Glutamatergic neuron (in vitro differentiated cells): ENCODE measurements at places on chromosomes 2 and 18.

DNA sequence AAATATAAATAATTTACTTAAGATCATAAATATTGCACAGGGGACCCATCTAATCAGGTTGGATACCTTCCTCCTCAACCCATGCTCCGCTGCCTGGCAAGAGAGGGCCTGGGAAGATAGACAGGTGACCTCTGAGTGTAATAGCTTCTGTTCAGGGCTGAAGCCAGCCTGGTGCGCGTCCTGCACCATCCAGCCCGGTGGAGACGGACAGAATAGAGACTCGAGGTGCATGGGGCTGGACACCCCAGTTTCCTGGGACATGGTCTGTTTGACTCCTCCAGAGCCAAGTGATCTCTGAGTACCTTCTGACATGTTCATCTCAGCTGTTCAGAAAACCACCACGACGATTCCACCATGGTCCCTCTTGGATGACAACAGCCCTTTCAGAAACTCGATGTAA is 209.3 kb upstream of the MYT1L start:
- no peak for DNase-seq

DNA sequence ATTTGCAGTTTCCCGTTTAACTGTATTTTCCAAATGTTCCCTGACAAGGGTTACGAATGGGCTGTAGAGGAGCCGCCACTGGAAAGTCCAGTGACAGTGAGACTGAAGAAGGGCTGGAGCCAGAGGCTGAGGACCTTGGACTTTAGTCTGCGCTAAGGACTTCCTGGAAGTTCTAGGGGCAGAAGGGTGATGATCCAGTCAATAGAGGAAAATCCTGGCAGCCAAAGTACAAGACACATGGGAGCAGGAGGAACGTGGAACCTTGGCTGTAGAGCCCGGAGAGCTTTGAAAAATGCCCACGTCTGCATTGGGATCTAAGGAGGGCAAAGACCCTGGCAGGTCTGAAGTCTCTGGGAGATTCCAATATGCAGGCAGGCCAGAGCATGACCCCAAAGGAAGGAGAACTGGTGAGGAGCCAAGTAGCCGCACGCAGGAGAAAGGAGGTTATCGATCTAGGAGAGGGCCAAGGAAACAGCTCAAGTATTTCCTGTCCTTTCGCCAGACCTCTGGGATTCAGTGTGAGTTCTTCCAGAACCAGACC is 28.5 kb downstream of the MBP start:
- no peak for DNase-seq

GRCh38 chr2:218679119-218679518 is 7.2 kb downstream of the STK36 start:
- no peak for DNase-seq

DNA sequence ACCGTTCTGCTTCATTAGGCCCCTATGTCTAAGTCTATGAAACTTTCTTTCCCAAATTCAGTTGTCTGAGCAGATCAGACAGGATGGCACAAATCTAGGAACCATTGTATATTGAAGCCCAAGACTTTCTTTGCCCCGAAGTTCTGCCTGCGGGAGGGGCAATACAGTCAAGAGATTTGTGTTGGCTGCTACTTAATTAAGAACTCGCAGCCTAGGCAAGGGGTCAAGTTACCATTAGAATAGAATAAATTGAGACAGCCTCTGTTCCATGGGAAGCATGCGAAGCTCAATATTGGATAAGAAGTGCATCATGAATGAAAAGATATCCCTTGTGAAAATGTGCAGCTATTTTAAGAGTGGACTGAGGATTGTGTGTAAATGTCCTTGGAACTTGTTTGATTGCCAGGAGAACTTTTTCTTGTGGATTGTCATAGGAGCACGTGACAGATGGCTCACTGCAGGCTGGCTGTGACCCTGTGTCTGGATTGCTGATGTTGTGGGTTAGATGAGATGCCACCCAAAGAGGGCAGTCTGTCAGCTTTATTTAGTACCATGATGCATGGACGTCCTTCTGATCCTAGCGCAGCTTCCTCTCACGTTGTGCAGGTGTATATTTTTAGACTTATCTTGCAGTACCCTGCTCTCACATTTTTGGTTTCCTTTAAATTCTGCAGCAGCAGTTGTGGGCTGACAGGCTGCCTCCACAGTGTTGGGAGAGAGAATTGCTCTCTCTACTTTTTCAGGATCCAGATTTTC is 30.9 kb downstream of the HAUS1 start:
- no peak for DNase-seq

DNA sequence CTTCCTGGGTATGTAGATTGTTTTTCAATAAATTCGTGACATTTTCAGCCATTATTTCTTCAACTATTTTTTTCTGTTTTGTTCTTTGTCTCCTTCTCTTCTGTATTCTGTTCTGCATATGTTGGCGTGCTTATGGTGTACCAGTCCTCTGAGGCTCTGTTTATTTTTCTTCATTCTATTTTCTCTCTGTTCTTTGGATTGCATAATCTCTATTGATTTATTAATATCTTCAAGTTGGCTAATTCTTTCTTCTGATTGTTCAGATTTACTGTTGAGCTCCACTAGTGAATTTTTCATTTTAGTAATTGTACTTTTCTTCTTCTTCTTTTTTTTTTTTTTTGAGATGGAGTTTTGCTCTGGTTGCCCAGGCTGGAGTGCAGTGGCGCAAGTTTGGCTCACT is 9.9 kb downstream of the GNLY start:
- no peak for DNase-seq

GRCh38 chr2:8986327-8986976 is 17.0 kb downstream of the MBOAT2 start:
- peak; percentile 57 for DNase-seq

DNA sequence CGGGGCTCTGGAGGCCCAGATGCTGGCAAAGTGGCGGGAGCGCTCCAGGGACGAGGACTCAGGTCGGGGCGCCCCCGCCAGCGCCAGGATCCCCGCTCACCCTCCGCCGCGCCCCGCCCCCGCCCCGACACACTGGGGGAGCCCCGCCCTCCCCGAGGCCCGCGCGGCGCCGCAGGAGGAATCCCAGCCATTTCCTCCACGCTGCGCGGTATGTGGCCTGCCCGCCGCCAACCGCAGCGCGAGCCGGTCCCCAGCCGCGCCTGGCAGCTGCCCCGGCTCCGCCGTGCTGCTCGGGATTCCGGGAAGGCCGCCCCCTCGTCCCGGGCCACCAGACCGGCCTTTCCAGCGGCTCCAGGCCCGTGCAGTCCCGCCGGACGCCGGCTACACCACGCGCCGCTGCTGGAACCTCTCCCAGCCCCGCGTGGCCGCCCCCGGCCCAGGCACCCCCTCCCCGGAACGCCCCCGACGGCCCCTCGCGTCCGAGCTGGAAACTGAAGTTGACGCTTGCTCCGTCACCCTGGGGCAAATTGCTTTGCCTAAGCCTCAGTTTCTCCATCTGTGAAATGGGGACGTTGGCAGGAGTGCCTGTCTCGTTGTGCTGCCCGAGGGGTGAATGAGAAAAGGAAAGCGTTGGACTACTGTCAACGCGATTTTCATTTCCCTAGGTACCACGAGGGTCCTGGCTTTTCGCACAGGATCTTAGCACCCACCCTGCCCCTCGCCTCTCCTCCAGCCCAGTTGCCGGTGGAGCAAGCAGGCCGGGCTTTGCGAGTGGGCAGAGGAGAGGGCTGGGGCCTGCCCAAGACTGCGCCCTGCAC is 53.6 kb downstream of the PKDCC start:
- DNase-seq = peak; percentile 43

DNA sequence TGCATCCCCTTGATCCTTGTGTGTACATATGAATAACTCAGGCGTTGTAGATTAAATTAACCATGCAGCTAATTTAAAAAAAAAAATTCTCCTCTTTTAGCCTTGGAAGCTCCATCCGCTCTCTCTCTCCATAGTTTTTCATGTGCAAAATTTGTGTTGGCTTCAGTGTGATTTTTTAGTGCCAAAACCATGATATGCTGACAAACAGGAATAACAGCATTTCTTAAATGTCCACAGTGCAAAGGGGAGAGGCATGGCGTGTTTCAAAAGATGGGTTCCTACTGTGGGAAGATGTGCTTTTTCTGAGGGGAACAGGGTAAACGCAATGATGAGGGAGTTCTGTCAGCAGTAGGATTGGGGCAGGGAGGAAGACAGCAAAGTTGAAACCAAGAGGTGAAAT is 247.0 kb downstream of the ICOS start:
- DNase-seq = no peak

DNA sequence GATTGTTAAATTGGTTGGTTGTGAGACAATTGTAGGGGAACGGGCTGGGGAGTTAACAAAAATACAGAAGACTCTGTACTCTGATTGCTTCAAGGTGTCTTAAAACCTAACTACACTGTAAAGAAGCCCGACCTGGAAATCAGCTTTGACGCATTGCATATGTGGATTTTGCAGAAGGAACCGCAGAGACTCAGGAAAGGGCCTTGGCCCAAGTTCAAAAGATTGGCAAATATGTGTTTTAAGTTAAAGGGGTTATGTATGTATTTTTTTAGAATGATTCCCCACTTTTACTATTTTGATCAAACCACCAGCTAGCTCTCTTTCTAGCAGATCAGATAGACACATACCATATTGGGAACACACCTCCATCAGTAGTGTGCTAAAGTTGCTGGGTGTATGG is 18.0 kb upstream of the EDAR start:
- no peak for DNase-seq

- DNase-seq = no peak
Measured at GRCh38 chr2:54952978-54953456, 97.2 kb downstream of the RTN4 start.

DNA sequence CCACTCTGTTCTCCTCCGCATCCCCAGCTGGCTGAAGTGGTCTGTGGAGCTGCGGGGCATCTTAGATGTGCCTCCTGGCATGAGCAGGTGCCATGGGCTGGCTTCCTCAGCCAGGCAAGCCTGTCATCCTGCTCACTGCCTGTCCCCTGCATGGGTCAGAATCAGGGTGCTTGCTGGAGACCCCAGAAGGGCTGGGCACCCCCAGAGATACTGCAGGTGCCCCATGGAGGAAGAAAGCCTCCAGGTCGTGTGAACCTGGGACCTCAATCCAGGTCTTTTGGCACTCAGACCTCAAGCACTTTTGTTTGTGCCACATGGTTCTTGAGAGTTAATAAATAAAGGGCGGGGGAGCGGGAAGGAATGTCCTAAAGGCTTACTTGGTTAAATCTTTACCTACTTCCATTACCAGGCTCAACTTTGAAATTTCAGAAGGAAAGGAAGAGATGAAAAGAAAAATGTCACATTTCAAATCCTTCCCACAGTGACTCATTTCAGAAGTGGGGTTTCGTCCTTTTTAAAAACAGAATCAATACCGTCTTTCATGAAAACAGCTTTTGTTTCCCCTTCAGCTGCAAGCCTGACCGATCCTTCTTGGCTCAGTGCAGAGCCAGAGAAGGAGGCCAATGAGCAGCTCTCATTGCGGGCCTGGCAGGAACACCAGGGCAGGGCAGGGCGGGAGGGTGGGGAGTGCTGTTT is 69.9 kb downstream of the RHOB start:
- no peak for DNase-seq

DNA sequence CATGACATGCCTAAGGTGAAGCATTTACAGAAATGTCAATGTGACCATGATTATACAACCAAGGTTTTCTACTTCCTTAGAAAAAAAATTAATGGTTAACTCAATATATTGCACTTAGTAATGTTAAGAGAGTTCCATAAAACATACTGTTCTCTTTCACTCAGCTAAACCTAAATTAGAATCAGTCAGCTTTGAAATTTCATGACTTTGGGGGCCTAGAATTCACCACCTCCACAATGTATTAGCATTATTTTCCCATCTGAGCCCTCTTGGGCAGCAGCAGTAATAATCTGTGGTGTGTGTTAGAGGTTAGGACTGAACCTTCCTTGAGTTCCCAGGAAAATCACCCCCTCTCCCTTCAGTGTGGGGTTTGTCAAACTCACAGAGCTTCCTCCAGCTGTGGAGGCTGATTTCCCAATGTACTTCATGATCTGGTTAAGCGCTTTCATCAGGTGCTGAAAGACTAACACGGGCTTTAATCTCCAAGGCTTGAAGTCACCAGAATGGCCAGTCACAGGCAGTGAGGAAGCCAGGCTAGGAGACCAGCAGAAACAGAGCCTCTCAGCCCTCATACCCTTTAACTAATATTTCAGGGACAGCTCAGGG is 7.1 kb upstream of the UPP2 start:
- no peak for DNase-seq

DNA sequence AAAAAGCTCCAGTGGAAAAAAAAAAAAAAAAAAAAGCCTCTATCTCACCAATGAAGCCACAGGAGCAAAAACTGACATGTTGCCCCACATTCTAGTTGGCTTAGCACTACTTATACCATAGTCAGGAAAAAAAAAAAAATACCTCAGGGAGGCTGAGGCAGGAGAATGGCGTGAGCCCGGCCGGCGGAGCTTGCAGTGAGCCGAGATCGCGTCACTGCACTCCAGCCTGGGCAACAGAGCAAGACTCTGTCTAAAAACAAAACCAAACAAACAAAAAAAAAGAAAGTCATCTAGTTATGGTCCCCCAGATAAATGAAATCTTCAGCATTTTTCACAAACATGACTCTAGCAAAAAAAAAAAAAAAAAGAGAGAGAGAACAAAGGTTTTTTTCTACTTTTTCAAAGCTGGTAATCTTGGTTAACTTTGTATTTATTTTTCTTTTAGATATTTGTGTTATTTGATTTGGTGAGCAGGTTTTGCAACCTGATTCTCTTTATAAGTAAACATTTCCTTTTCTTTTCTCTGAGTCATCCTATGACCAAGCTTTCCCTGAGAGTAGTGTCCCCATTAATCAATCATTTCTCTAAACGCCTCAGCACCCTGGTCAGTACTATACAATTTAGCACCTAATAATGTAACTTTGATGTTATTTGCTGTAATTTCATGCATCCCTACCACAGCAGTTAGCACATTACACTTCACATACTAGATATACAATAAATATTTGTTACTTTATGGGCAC is 273.7 kb upstream of the PIK3C3 start:
- no peak for DNase-seq

GRCh38 chr2:88024509-88024908 is 8.2 kb upstream of the RNU2-63P start:
- DNase-seq = no peak

- no peak for DNase-seq
Measured at GRCh38 chr2:117693651-117694050, 120.8 kb upstream of the DDX18 start.

DNA sequence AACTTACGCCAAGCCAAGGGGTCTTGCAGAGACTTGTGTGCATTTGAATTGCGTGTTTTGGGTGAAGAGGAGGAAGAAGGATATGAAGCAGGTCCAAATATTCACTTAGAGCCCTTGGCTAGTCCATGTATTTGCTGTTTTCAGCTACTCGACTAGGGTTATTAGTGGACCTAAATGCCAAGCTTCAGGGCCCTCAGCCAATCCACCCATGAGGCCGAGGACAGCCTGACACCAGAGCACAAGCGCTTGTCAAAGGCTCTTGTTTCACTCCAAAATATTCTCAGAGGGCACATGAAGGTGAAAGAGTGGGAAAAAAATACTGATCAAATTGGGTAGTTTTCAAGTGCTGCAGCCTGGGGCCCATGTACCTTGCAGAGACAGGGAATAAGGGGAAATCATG is 174.8 kb upstream of the ACAA2 start:
- no peak for DNase-seq
